Cerebellar nuclear complex (tissue), 1 donor: ENCODE measurements at places on chromosomes 11 and 22.

GRCh38 chr11:123104697-123105096 lies 42.8 kb upstream of the HSPA8 start:
- no peak for DNase-seq

- DNase-seq = no peak
These were observed 73.2 kb downstream of the SLC35F2 start for GRCh38 chr11:107785401-107785800.

GRCh38 chr11:65442842-65443331 lies 20.3 kb downstream of the NEAT1 start:
- no peak for DNase-seq

DNA sequence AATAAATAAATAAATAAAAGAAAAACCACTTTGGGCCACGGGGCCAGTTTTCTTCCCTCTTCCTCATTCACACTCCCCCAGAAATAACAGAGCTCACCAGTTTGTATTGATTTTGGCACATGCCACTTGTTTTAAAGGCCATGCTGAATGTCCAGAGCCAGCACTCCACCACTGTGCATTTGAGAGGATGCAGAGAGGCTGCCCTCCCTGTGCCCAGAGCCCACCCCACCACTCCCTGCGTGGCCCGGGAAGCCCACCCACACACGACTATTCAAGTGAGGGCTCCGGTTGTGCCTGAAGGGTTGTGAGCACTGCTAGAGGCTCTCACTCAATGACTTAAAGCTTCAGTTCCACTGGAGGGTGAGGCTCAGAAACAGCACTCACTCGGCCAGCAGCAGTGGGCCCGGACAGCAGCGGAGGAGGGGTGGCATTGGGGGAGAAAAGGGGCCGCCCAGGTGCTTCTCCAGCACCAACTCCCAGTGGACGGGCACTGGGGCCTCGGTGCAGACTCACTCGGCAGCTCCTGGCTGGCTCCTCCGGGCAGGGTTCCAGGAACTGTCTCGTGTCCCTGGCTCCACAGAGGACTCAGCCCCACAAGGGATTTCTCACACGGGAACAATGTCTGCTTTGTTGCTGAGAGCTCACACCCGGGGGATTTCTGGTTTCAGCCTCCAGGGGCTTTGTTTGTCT lies 112.7 kb downstream of the SHANK2 start:
- no peak for DNase-seq

GRCh38 chr11:70247710-70248072 lies 22.8 kb upstream of the PPFIA1 start:
- peak; percentile 70 for DNase-seq

- DNase-seq = no peak
These were observed 29.9 kb downstream of the MS4A2 start for GRCh38 chr11:60118338-60118737.

DNA sequence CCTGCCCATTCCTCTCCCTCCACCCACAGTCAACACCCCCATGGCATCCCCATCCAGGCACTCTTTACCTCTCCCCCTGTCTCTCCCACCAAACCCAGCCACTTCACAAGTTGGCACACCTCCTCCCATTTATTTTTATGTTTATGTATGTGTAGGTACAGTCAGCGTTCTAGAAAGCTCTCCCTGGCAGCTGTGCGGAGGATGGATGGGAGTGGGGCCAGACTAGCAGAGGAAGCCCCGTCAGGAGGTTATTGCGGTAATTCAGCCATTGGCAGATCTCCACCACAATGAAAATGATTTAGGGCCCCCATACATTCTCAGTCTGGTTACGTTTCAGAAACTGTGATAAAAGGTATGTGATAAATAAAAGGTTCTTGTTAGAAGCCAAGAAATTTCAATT lies 51.3 kb downstream of the BTG4 start:
- DNase-seq = no peak

- no peak for DNase-seq
These were observed 73.5 kb downstream of the ZBTB16 start for GRCh38 chr11:114132944-114133394.

DNA sequence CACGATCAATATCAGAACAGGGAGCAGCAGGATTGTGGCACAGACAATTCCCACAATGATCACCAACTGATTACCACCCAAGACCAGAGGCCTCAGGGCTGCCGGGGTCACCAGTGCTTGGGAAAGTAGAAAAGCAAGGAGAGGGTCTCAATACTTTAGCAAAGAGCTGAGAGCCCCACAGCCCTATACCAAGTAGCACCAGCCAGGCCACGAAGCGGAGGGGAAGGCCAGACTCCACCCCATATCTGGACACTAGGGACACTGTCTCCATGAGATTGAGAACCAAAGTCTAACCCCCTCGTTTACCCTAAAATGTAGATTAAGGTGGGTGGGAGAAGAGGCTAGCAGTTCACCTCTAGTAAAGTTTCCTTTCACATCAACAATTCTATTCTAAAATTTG lies 24.1 kb upstream of the SCN2B start:
- DNase-seq = no peak

- DNase-seq = no peak
These were observed 96.3 kb downstream of the FAM76B start for GRCh38 chr11:95693298-95693697.

DNA sequence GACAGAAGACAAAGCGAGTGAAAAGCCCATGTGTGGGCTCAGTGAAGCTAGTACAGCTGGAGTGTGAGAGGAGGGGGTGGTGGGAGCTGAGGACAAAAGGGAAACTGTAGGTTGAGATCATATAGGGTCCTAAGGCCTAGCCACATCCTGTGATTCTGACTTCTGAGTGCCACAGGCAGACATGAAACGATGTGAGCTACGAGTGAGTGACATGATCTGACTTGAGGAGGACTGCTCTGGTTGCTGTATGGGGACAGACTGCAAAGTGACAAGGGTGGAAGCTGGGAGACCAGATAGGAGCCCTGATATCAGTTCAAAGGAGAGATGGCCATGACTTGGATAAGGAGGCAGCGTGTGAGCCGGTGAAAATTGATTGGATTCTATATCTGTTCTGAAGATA lies 85.4 kb downstream of the MICAL2 start:
- DNase-seq = no peak

DNA sequence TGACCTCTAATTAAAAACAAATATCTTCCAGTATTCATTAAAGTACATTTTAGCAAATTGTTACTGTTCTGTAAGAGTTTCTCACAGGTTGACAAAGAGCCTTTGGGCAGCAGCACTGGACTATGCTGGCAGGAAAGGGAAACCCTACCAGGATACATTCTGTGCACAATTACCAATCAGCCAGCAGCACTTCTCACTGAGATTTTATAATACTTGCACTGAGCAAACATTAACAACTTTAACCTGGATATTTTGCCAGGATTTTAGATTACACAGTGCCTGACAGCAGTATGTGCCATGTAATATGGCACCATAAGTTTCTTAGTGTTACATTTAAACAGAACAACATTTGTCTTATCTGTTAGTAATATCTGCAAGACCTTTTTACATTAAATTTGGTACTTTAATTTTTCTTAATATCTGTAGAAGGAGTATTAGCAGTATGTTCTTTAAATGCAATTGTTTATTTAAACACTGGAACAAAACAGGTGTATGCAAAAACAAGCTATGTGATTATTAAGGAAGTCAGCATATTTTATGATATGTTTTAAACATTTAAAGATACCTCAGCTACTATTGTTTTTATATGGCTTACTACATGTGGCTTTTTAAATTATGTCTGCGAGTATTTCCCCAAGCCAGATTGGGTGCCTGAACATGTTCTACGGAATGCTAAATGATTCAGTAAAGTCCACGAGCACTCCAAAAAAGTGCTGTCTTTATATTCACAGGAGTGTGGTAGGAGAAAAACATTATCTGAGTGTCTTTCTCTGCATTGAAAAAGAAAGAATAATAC lies 699.0 kb upstream of the LUZP2 start:
- no peak for DNase-seq

- no peak for DNase-seq
These were observed 20.2 kb upstream of the SEPTIN5 start for GRCh38 chr22:19693981-19694670.

GRCh38 chr11:108729227-108729871 lies 64.5 kb downstream of the DDX10 start:
- no peak for DNase-seq

GRCh38 chr11:105579111-105579510 lies 30.8 kb upstream of the GRIA4 start:
- DNase-seq = no peak

- DNase-seq = no peak
These were observed 70.3 kb downstream of the INSC start for GRCh38 chr11:15185021-15185420.

DNA sequence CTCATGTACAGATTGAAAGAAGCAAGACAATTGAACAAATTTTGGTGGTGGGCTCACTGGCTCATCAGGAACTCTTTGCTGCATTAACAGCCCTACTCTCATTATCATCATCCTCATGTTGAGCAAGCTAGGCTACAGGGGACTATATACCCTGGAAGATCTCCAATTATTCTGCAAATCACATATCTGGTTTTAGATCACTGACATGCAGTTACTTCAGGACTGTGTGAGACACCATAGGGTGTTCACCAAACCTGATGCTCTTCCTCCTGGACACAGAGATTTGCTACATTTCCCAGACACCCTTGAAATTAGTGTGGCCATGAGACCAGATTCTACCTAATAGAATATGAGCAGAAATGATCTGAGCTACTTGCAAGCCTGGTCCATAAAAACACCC lies 23.0 kb upstream of the ME3 start:
- DNase-seq = no peak

- no peak for DNase-seq
These were observed 35.6 kb downstream of the AMPD3 start for GRCh38 chr11:10490398-10491241.
